ENCODE measurements at places on chromosomes 3 and 15.

DNA sequence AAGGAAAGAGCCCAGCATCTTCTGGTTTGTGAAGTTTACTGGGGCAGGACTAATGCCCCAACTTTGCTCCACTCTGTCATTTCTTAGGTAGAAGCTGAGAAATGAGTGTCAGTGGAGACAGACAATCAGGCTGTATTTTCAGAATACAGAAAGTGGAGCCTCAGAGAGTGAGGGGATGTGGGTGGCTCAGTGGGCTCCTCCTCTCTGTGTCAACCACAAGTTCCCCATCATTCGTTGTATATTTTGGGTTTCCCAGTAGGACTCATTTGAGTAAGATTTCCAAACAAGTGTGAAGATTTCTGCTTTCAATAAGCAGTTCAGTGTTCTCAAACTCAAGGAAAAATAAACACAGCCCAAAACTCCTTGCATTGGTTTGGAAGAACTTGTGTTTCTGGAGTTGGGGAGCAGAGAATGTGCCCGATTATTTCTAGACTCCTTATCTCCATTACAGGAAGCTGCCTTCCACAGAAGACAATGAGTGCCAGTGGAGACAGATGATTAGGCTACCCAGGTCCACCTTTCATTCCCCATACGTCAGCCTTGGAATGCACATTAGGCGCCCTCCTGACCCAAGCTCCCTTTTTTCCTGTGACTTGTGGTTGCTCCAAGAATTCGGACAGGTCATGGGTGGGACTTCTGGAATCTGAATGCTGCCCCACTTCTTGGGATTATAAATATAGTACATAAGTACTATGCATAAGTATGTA, 792.1 kb upstream of the LMCD1 start:
- no peak for DNase-seq

DNA sequence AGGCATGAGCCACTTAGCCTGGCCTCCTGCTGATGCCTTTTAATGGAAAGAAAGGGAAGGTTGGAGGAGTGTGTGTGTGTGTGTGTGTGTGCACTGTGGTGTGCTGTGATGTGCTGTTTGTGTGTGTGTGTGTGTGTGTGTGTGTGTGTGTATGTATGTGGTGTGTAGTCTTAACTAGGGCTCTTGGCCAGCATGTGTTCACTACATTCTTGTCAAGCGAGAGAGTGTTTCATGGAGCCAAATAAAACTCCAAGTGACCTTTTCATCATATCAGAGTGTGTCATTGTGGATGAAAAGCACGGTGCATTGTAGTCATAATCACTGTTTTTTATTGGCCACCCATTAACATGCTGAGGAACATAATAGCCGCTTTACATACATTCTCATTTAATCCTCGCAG, 30.8 kb upstream of the BHLHE40 start:
- DNase-seq: no peak

- DNase-seq: no peak
These were observed 88.6 kb downstream of the P3H2 start for GRCh38 chr3:190031887-190032752.

GRCh38 chr3:183815951-183816475, 9.4 kb downstream of the MAP6D1 start:
- no peak for DNase-seq
